Chondrocyte (in vitro differentiated cells): ENCODE measurements at places on chromosomes 4 and X. TPM values are rescaled to one million over a fixed set of nuclear protein-coding genes. Genes with fewer than 3 reads are reported as not detected.
A peak's percentile ranks its signal among the peaks of the same experiment; 100 is the strongest.

- no peaks in the 10 kb centered on the region for H3K27me3 ChIP-seq
- H3K27ac ChIP-seq = no peak overlapping the region
- H3K4me3 ChIP-seq = no peak overlapping the region
- H3K36me3 ChIP-seq = no peaks in the 10 kb centered on the region
- DNase-seq = no peak
These were observed 555.5 kb upstream of the MAGEB2 start for GRCh38 chrX:29659911-29660310.

SORBS2 gene
- total RNA-seq = 41.8 to 105 TPM (median 104 TPM) in 3 replicates

- no peak overlapping the region for H3K4me3 ChIP-seq
- H3K27me3 ChIP-seq = no peaks in the 10 kb centered on the region
- H3K4me1 ChIP-seq = peaks cover 9% of the 10 kb centered on the region
- DNase-seq = no peak
These were observed 94.1 kb downstream of the ATRX start for GRCh38 chrX:77691916-77692315.

SMPX gene
- 0.57 to 1.5 TPM in 2 of 3 replicates, not detected in the other for total RNA-seq

TLR10 gene
- not detected in 3 replicates for total RNA-seq

DNA sequence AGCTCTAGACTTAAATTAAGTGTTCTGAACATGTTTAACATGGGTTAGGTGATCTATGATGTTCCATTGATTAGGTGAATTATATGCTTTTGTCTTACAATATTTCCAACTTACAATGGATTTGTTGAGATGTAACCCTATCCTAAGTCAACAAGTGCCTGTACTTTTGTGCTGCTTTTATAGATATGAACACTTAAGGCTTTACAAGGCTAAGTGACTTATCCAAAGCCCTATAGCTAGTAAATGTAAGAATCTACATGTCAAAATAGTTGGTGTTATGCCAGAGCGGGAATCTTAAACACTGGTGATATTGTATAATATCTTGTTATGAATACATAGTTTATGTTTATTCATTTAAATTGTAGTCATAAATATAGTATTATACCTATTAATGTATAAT lies 1629.1 kb upstream of the IGFBP7 start:
- H3K27me3 ChIP-seq = peaks cover 18% of the 10 kb centered on the region
- no peak for DNase-seq

RXFP1 gene
- total RNA-seq = not detected in 3 replicates

DNA sequence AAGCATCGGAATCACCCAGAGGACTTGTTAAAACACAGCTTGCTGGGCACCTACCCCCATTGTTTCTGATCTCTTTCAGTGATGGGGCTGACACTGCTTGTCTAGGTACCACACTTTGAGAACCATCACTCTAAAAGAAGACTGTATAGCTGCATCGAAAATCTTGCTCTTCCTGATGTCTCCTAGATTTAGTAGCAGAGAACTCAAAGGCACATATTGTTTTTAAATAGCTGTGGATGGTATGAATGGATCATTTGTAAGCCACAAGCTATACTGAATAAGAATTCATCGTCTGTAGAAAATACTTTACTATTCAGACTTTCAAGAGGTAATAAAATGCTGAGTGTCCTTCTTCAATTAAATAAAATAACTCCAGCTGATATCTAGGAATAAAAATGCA lies 405.4 kb downstream of the ANKRD50 start:
- no peak for DNase-seq
- no peaks in the 10 kb centered on the region for H3K27me3 ChIP-seq
- no peak overlapping the region for H3K27ac ChIP-seq
- H3K4me1 ChIP-seq = peaks cover 38% of the 10 kb centered on the region
- no peak overlapping the region for H3K4me3 ChIP-seq

- no peaks in the 10 kb centered on the region for H3K36me3 ChIP-seq
- no peaks in the 10 kb centered on the region for H3K4me1 ChIP-seq
These were observed 471.0 kb downstream of the BCOR start for GRCh38 chrX:39626749-39627148.

MAGEA2 gene
- not detected in 3 replicates for total RNA-seq

XAGE1A gene
- not detected in 3 replicates for total RNA-seq

DNA sequence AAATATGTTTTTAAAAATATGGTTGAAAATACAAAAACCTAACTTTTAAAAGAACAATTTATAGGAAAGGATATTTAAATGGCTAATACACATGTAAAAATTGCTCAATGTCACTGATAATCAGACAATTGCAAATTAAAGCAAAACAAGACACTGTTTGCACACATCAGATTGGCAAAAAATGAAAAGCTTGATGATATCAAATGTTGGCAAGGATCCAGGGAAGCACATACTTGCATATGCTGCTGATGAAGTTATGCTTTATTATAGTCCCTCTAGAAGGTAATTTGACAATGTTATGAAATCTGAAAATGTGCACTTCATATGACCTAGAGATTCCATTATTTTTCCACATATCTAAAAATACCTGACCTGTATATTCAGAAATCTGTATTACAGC lies 45.7 kb upstream of the EPGN start:
- peaks cover 7% of the 10 kb centered on the region for H3K4me1 ChIP-seq
- no peak overlapping the region for H3K27ac ChIP-seq

DNA sequence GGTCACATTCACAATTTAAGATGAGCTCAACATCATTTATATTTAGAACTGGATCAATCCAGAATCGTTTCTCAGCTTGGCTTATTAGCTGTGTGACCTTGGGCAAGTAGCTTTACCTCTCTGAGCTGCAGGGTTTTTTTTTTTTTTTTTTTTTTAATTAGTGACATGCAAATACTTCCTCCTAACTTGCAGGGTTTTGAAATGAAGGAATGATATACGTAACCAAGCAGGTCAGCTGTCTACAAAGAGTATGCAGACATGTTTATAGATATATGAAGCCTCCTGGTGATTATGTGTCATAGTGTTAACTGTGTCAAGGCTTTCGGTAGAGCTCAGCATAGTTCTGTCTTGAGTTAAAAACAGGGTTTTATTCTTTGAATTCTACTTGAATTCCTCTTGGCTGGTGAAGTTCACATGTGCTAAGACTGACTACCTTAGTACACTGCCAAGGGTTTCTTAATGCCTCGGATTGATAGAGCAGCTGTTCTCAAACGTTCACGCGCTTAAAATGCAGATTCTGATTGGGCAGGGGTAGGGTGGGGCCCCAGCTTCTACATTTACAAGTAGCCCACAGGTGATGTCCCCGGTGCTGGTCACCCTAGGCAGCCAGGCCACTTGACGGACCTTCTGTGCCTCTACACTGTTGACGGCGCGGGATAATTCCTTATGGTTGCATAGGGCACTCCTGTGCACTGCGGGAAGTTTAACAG lies 654 bp upstream of the STS start:
- no peaks in the 10 kb centered on the region for H3K27me3 ChIP-seq
- no peaks in the 10 kb centered on the region for H3K36me3 ChIP-seq
- H3K4me3 ChIP-seq = peak overlapping the region; percentile 77
- no peak for DNase-seq
- H3K4me1 ChIP-seq = peaks cover 12% of the 10 kb centered on the region

DNA sequence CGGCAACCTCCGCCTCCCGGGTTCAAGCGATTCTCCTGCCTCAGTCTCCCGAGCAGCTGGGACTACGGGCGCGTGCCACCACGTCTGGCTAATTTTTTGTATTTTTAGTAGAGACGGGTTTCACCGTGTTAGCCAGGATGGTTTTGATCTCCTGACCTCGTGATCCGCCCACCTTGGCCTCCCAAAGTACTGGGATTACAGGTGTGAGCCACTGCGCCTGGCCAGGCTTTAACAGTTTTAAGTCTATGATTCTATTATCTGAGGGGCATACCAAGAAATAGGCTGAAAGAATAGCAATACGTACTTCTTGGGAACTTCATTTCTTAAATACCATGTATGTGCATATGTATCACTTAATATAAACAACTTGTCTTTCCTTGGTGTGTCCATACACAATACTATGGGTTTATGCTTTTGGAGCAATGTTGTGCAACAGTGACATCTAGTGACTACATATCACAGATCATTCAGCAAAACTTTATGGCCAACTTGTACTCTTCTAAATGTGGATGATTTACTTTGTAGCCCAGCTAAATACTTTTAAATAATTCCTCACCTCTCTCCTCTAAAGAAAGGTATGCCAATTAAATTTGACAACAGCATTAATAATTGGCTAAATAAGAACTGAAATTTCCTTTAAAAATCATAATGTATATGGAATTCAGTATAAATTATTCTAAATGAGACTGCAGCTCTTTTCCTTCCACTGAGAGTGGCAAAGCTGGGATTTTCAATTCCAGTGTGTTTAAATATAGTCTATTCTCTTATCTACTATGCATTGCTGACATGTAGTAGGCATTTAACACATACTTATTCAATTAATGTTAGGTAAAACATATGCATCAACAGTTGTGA lies 10.4 kb downstream of the SLC9B1 start:
- no peak overlapping the region for H3K4me3 ChIP-seq
- peaks cover 14% of the 10 kb centered on the region for H3K27me3 ChIP-seq
- peaks cover 16% of the 10 kb centered on the region for H3K4me1 ChIP-seq
- H3K27ac ChIP-seq = no peak overlapping the region

GRCh38 chr4:2417765-2418649 lies at the start of gene ZFYVE28:
ZFYVE28 (minus strand) TSS chr4:2418645; CDS start chr4:2418323, 322 bp downstream.
- H3K27ac ChIP-seq = peak within 1 kb of the TSS; percentile 76
- DNase-seq = no peak
- H3K27me3 ChIP-seq = peaks cover 43% of the 10 kb centered on the region
